ENCODE measurements at places on chromosomes 1 and 21. TPM values are rescaled to one million over a fixed set of nuclear protein-coding genes. Genes with fewer than 3 reads are reported as not detected.

The CD5L gene
- 0.23 TPM for total RNA-seq

The UBQLN4 gene
- 28.2 TPM for total RNA-seq

The S100A1 gene
- total RNA-seq: 5.5 TPM

The SLAMF6 gene
- 0.04 TPM for total RNA-seq

The C1QA gene
- total RNA-seq: 115 TPM

The CRNN gene
- total RNA-seq: not detected

The OPRD1 gene
- 0.76 TPM for total RNA-seq

The LRRIQ3 gene
- total RNA-seq: 0.35 TPM

The ABCG1 gene
- 6.3 TPM for total RNA-seq

The GJA9 gene
- not detected for total RNA-seq

The CDA gene
- 0.49 TPM for total RNA-seq

The NKAIN1 gene
- 0.12 TPM for total RNA-seq

The LRRC7 gene
- total RNA-seq: 0.19 TPM

The S100A12 gene
- total RNA-seq: not detected

DNA sequence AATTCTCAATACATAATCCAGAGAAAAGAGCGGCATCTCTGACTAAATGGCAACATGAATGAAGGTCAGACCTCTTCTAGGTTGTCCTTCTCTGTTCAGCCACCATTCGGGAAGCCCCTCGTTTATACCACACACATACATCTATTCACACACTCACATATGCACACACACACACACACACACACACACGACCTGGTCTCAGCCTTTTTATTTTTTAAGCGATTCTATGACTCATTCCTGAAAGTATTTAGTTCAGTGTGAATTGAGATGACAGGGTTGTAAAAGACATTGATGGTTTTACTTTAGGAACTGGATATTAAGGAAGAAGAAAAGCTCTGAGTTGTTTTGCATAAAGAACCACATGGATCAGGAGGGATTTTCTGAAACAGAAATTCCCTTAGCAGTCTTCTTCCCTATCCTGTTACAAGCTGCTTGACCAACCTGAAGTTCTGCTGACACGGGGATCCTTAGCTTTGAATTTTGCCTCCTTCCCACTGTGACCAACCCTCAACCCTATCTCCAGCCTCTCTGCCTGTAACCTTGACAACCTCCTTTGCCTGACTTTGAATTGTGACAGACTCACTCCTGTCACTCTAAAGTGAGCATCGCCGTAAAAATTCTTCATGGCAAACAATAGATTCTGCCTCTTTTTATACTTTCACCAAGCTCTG lies 383.1 kb upstream of the ESRRG start:
- DNase-seq: no peak

- peak; percentile 90 for DNase-seq
Measured at GRCh38 chr1:999725-1000356, at the start of gene HES4. TSS of gene HES4 (minus strand) at chr1:1000097. CDS start at chr1:999973, 124 bp downstream.

DNA sequence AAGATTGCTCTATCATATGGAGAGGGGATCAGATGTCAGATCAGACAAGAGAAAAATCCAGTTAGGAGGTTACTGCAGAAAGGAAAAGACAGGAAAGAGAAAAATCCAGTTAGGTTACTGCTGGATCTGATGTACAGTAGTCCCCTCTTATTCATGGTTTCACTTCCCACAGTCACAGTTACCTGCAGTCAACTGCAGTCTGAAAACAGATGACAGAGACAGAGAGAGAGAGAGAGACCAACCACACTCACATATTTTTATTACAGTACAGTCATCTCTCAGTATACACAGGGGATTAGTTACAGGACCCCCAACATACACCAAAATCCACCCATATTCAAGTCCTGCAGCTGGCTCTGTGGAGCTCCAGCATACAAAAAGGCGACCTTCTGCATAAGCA lies 29.3 kb downstream of the NUP133 start:
- no peak for DNase-seq

DNA sequence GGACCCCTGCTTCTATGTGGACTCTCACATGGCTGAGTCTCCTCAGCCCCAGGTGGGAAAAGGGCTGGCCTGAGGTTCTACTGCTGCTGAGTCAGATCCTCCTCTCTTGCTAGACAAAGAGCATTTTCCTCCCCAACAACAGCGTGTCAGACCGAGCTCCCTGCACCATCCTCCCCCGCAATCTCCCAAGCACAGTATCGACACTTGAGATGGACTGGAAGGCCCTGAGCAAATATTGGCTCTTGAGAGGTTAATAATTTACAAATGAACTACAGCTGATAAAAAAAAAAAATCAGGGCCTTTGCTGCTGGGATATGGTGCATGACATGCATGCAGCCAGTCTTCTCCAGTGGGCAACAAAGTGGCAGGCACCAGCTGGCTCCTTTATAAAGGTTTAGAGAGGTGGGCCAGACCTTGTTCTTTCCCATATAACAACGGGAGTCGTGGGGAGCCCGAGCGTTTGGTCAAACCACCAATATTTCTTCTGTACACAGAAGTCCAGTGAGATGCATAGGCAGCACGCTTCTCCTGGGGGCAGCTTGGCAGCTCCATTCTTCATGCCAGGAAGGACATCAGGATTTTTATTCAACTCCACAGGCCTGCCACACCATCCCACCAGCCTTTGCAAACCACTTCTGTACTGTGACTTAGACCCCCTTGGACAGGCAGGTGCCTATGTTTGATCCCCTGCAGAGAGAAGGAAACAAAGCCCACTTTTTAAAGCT lies 55.4 kb upstream of the CAMK1G start:
- DNase-seq: no peak

- peak; percentile 46 for DNase-seq
Measured at GRCh38 chr1:43936431-43937151, 3.0 kb downstream of the ARTN start.

GRCh38 chr1:8423692-8424538 lies 106.0 kb downstream of the SLC45A1 start:
- DNase-seq: peak; percentile 45

DNA sequence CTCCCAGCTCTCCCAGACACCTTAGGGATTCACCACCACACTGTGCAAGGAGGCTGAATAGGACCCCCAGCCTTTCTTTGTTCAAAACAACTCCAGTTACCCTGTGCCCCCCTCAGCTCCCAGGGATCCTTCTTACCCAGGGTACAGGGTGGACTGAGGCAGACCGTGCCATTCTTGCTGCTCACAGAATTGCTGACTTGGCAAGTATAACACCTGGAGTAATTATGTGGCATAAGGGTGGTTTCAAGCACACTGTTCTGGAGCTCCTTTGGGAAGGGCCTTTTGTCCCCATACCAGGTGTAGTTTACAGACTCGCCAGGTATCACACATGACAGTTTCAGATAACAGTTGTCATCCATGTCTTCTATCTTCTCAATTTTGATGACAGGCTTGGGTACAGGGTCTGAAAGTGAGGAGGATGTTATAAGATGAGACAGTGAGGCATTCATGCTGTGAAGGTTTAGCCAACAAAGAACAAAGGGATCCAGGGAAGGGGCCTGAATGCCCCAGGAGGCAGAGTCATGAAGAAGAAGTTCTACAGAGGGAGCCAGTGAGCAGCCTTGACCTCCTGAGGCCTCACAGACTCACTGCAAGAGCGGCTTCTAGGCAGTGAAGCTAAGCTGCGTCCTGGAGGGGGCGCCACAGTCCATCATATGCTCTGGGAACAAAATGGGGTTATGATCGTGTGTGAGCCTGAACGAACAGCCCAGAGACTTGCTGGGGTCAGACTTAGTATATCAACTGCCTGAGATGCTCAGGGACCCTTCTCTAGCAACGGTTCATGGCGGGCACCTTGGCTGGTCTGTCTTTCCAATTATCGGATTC lies 30.3 kb downstream of the CD48 start:
- DNase-seq: no peak

GRCh38 chr1:227390525-227390924 lies 72.2 kb upstream of the CDC42BPA start:
- no peak for DNase-seq

DNA sequence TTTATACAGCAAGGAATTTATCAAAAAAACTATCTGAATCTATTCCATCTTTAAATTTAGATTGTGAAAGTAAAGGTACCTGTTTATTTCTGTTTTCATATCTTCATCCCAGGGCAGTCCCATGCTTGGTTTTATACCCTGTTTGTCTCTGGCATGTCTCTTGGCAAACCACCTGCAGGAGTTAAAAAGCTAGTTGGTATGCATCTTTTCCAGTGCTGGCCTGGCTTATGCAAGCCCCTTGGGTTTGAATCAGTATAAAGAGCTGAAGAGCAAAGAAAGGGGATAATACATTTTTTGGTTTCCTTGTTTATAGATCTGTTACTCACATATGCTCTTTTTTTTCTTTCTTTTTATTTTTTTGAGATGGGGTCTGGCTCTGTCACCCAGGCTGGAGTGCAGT lies 37.8 kb downstream of the LRRC8C start:
- DNase-seq: no peak

GRCh38 chr1:112439592-112439991 lies 43.6 kb downstream of the CTTNBP2NL start:
- DNase-seq: no peak

DNA sequence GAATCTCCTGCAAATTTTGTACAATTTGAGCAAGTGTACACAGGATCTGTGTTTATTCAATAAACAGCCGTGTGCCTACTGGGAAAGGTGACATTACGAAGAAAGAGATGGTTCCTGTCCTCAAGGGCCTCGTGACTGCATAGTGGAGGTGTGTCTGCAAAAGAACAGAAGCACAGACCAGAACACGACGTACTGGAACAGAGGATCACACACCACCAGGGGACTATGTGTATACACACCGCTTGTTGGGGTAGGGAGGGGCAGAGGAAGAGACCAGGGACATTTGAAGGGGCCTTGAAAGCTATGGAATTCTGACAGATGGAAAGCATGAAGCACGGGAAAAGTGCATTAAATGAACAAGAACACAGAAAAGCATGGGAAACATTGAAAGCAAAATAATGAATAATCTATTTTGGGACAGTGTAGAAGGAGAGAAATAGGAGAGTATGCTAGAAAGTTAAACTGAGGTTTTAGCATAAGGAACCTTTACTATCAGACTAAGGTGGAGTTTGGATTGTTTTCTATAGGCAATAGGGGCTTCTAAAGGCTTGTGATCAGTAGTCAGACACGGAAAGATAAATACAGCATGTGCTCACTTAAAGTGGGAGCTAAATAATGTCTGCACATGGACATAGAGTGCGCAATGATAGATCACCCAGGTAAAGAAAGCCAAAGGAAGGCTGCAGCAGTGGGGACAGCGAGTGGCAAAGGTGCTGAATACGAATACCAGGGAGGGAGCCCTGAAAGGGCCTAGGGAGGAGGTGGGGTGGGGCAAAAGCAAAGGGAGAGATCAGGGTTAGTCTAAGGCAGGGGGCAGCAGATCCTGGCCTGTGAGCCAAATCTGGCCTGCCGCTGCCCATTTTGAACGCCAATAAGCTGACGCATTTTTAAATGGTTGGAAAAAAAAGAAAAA lies 11.0 kb downstream of the JAK1 start:
- no peak for DNase-seq

GRCh38 chr1:94636624-94637023 lies 95.1 kb upstream of the F3 start:
- no peak for DNase-seq

GRCh38 chr1:220690140-220691052 lies at the start of gene C1orf115:
TSS of gene C1orf115 (plus strand) at chr1:220690363. CDS start at chr1:220690403, 40 bp downstream.
- DNase-seq: peak; percentile 75

GRCh38 chr1:206065547-206066145 lies 12.7 kb downstream of the RHEX start:
- no peak for DNase-seq

GRCh38 chr1:36912365-36912865 lies 121.9 kb downstream of the GRIK3 start:
- DNase-seq: no peak

- DNase-seq: no peak
Measured at GRCh38 chr21:44686843-44687561, 5.0 kb upstream of the KRTAP12-1 start.

- no peak for DNase-seq
Measured at GRCh38 chr1:241606544-241606943, 33.6 kb downstream of the CHML start.

DNA sequence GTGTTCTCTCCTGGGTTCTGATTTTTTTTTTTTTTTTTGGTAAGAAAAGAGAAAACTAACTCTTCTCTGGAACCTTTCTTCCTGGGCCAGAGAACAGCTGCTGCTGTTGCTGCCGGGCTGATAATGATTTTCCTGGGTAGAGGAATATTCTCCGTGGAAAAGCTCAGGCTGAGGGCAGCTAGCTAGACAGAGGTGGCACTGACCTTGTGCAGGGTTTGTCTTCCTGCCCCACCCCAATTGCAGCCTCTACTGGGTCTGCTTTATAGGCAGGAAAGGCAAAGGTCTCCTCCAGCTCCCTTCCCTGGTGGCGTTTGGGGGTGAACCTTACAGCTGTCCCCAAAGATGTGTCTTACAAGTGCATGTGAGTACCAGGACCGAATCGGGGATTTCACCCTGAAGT lies 79.3 kb downstream of the SPSB1 start:
- DNase-seq: no peak

DNA sequence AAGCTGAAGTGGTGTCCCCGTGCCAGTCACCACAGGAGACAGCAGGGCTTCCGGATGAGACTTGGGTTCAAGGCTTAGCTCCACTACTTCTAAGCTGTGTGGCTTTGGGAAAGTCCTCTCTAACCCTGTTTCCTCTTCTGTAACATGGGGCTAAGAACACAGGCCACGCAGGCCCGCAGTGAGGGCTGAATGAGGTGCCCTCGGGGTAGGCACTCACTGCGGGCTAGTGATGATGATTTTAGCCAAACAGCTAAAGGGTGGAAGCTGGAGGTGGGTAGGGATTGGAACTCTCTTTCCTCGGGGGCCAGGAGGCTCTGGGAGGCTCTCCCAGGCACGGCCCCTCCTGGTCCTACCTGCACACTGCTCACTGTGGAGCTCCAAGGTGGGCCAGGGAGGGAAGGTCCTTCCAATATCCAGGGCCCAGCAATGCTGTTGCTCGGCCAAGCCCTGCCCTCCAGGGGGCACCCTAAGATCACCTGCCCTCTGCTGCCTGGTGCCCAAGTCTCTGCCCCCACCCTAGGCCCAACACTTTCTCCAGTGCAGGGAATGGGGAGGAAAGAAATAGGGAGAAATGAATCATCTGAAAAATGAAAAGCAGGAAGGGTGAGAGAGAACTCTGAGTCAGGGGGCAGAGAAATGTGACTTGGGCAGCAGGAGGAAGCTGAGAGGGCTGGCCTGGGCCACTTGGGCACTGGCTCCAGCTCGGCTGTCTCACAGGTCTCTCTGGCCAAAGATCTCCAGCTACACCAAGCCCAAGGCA lies 19.2 kb upstream of the EVA1B start:
- DNase-seq: no peak

- peak; percentile 67 for DNase-seq
Measured at GRCh38 chr1:75725861-75726361, 1.4 kb downstream of the ACADM start.

- DNase-seq: no peak
Measured at GRCh38 chr21:43893536-43894205, 28.6 kb downstream of the AGPAT3 start.

Data from pancreas (tissue), 10 donors.